ENCODE measurements at places on chromosomes 11 and 22.

GRCh38 chr22:19971276-19972124 lies 29.9 kb upstream of the TXNRD2 start:
- no peak for DNase-seq

- DNase-seq, result no peak
Observed at GRCh38 chr11:117458275-117459122, 130.8 kb downstream of the CEP164 start.

- DNase-seq, result peak; percentile 99
Observed at GRCh38 chr11:120432056-120433018, 79.2 kb upstream of the GRIK4 start.

DNA sequence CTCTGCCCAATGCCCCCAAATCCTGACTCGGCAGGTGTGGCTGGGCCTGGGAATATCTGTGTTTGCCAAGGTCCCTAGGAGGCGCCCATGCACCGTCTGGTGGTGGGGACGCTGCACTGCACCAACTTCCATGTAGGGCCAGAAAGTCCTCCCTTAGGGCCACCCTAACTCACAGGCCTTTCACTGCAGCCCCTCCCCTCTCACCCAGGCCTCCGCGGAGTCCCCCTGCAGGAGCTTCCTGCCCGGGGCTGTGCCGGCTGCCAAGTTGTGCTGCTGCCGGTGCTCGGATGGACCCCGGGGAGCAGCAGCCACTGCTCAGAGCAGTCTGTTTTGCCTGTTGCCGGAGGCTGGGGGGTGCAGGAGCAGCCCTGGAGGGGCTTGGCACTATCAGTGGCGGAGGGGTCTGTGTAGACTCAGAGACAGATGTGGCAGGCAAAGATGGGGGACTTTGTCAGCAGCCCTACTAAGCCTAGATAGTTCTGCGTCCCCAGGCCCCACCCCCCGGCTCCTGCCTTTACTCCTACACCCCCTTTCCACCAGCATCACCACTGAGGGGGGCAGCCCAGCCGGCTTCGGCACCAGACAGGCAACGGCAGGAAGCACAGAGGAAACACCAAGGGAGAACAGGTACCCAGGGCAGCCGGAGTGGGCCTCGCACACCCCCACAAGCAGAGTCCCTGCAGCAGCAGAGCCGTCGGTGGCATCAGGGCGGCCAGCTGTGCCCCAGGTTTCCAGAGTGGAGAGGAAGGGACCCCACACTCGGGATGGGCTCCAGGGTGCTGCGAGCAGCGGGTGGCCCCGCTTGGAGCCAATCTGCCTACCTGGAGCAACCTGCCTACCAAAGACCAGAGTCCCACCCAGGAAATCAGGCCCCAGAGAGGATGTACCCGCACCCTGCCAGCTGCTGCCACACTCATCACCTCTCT lies 124.3 kb downstream of the TRIM29 start:
- peak; percentile 14 for DNase-seq

- DNase-seq, result no peak
Observed at GRCh38 chr11:72695354-72695753, 21.1 kb upstream of the PDE2A start.

DNA sequence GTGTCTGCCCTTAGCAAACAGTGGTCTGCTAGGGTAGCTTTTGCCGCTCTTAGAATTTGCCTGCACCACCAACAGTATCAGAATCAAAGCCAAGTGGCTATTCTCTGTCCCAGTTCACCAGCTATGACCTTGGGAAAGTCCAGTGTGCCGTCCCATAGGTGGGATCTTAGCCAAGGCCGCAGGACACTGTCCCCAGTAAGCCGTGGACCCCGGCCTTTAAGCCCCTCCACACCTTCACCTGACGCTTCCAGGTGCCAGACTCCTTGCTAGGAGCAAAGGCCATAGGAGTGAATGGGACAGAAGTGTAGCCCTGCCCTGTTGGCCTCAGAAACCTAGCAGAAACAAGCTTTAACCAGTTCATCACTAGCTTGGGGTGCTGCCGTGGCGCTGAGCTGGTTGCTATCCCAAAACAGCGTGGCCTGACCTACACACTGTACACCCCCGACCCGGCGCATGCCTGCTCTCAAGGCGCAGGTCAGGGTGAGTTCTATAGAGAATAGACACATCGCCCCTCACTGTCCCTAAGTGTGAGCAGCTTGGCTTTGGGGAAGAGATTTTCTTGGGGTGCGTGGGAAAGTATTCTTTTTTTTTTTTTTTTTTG lies 4.5 kb downstream of the FADD start:
- no peak for DNase-seq

GRCh38 chr22:46515208-46516111 lies 22.0 kb downstream of the CELSR1 start:
- no peak for DNase-seq

DNA sequence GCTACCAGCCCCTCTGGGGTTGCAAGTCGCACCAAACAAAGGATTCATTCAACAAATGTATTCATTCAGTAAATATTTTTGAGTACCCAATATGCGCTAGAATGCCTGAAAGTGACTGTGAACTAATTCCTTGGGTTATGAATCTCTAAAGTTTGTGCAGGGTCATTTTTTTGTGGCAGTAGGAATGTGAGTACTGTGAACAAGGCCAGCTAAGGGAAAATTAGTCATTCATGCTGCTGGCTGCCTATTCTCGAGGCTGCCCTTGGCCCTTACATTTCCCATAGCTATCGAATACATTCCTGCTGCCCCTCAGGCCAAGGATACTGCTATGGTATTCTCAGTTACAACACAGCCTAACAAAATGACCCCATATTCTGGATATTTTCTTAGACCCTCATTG lies 141.6 kb downstream of the TRPC6 start:
- DNase-seq, result peak; percentile 77

DNA sequence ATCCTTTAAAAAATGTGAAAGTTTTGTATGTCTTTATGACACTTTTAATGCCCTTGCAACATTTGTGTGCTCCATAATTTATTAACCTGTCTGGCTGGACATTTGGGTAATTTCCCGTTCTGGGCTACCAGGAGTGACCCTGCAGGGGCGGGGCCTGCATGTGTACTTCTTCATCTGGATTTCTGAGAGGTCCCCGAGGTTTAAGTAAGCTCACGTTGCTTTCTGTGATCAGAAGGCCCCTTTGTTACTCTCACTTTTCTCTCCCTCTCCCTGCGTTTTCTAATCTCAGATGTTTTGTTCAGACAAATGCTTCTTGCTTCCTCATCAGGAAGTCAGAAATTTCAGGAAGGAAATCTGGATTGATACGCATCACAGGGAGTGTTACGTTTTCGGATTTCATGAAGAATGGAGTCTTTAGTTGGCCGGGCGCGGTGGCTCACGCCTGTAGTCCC lies 78.9 kb upstream of the CRYBB3 start:
- no peak for DNase-seq

GRCh38 chr11:66247295-66247694 lies 21.1 kb upstream of the RAB1B start:
- DNase-seq, result no peak

DNA sequence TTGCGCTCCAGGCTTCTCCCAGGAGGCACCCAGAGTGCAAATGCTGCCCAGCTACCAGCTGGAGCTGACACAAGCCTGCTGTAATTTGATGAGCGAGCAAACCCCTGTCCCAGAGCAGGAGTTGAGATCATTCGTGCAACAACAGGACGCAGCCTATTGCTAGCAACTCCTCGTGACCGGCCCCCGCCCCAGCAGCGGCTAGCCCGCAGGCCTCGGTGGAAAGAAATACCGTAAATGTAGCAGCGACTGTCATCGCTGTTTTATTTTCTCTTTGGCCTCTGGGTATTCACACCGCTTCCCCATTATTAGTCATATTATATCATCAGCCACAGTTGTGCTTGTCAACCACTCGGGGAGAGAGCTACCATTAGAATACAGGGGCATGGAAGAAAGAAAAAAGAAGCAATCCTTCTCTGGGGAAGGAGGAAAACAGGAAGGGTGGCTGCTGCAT lies 59.2 kb upstream of the ATXN10 start:
- peak; percentile 71 for DNase-seq

DNA sequence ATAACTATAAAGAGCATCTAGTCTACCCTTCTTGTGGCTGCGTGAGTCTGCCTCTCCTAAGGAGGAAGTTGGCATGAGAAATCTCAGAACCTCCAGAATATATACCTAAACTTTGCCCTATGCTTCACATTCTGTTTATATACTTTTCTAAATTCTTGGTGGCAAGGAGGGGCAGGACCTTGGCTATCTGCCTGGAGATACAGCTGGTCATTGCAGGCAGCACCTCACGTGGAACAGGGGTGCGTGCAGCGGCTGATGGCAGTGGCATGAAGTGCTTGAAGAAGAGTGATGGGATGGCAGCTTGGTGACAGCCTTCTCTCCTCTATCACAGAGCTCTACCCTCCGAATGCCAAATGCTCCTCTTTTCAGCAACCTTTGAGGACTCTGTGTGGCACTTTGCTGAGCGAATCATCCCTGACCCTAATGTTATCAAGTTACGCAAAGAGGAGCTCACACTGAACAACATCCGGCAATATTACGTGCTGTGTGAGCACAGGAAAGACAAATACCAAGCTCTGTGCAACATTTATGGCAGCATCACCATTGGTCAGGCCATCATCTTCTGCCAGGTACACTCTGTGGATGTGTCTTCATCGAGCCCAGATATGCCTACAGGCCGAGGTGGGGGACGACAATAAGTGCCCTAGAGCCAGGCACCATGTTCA lies 12.5 kb downstream of the DDX25 start:
- DNase-seq, result no peak

- no peak for DNase-seq
Observed at GRCh38 chr11:133901316-133901715, 55.5 kb downstream of the IGSF9B start.

DNA sequence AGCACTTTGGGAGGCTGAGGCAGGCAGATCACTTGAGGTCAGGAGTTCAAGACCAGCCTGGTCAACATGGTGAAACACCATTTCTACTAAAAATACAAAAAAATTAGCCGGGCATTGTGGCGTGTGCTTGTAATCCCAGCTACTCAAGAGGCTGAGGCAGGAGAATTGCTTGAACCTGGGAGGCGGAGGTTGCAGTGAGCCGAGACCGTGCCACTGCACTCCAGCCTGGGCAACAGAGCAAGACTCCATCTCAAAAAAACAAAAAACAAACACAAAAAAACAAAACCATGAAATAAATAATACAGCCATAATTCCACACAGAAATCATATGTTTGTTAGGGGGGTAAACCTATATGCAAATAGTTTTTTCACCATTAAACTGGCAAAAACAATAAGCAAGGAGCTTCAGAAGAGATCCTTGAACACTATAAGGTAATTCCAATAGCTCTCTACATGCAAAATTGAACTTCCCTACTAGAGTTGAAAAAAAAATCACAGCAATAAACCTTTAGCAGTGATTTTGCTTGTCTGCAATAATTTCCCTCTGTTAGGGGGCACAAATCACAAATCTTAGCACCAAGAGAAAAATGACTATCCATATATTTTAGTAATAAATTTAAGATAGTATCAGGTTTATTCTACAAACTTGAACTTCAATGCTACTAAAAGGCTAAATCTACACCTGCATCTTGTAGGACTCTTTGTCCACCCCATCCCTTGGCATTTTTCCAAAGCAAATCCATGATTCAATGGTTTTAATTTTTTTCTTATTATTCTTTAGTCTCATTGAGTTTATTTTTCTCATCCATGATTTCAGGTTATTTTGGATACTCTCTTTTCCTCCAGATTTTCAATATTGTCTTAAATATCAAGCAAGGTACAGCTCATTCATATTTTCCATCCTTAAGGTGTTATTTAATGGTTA lies 3.9 kb downstream of the CSTF3 start:
- no peak for DNase-seq

DNA sequence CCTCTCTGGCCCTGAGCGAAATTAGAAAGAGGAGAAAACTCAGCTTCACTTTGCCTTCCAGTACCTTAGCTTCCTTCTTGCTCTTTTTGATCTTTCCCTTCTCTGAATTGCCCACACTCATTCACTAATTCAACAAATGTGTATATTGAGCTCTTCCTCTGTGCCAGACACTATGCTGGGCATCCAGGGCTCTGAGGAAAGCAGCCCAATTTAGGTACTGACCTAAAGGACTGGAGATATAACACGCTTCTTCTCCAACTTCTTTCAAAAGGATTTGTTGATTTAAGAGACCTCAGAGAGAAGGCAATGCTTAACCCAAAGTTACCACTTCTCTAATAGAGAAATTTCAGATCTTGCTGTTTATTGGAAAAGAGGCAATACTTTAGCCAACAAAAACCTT lies 103.6 kb downstream of the TMPRSS5 start:
- no peak for DNase-seq

GRCh38 chr11:20355221-20356219 lies 8.0 kb upstream of the HTATIP2 start:
- DNase-seq, result no peak

DNA sequence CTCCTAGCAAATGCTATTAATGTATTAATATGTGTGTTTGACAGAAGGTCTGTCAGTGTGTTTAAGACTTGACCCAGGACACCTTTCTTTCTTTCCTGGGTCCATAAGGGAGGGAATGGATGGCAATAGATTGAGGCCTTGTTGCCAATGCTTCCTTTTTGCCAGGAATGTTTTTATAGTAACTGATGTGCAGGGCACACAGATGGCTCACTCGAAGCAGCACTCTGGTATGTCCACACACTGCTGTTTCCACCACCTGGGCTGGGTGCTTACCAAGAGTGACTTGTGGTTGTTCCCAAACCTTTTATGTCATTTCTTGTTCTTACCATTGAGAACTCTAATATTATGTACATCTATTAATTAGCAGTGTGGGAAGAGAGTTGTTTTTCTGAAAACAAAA lies 396.9 kb upstream of the SYN3 start:
- DNase-seq, result no peak

GRCh38 chr11:36304351-36304750 lies 8.3 kb downstream of the PRR5L start:
- no peak for DNase-seq

DNA sequence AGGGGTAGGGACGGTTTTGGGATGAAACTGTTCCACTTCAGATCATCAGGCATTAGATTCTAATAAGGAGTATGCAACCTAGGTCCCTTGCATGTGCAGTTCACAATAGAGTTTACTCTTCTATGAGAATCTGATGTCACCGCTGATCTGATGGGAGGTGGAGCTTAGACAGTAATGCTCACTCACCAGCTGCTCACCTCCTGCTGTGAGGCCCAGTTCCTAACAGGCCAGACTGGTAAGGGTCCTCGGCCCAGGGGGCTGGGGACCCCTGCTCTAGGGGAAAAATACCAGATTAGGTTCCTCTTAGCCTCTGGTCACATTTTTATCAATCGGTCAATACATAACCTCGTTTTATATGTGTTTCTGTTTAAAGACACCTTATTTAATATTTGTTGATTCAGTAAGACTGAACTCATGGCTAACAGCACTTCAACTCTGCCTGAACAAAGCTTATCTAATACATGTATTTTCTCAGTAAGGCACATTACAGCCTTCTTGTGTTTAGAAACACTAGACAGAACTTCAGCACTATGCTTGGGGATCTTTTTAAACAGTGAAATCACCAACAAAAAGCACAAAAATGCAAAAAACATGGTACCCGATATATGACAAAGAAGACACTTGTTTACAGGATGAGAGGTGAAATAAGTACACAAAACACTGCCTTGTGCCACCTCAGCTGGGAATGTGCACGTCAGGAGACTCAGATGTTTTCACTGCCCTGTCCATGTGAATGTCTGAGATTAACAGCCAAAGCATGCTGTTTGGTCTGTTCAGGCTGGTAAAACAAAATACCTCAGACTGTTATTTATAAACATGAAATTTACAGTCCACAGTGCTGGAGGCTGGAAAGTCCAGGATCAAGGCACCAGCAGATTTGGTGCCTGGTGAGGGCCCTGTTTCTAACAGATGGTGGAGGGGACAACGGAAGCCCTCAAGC lies 107.5 kb downstream of the USP35 start:
- no peak for DNase-seq

GRCh38 chr11:93659841-93660240 lies 1.6 kb upstream of the CEP295 start:
- DNase-seq, result no peak

GRCh38 chr11:134524896-134525845 lies 113.1 kb upstream of the B3GAT1 start:
- no peak for DNase-seq

Data from fibroblast of skin of abdomen (primary cell).